ENCODE measurements at places on chromosomes 16 and 17.

DNA sequence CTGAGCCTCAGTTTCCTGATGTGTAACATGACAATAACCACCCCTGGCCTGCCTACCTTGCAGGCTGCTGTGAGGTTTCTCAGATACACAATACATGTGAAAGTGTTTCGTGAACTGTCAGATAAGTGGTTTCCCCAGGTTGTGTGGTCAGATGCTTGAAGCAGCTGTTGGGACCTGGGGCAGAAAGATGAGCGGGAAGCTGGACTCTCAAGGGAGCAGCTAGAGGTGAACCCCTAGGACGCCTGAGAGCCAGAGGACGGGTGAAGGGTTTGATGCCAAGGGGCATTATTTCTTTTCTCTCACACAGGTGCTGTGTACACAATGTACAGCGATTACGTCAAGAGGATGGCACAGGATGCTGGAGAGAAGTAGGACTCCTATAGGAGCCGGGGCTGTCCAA lies 2.3 kb downstream of the HIGD1B start:
- no peak for DNase-seq

DNA sequence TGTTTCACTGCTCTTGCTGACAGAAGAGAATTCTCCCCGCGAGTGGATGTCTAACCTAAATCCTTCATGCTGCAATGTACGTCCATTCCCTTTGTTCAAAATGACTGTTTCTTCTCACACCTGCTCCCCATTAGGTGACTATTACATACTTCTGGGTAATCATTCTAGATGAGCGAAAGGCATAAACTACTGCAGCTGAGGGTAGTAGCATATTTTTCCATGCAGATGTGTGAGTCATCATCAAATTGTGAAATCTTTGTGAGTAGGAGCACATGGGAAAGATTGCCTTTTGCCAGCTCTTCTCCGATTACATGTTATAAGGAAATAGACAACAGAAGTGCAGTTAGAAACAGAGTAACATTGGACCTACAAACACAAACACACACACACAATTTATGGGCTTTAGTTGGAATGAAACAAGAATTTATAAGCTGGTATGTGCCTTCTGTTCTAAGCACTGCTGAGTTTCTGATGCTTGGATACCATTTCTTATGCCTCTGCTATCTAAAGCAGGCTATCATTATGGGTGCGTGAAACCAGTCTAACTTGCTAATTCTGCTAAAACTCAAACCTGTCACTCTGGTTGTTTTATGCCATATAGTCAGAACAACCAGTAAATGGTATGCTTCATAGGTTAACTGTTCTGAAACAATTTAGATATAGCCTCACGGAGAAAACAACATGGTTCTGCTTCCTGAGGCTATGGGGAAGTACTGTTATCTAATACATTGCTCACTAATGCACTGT lies 346.9 kb upstream of the PSMD7 start:
- DNase-seq: no peak

GRCh38 chr16:4790261-4790660 lies 2.1 kb upstream of the SEPTIN12 start:
- no peak for DNase-seq

DNA sequence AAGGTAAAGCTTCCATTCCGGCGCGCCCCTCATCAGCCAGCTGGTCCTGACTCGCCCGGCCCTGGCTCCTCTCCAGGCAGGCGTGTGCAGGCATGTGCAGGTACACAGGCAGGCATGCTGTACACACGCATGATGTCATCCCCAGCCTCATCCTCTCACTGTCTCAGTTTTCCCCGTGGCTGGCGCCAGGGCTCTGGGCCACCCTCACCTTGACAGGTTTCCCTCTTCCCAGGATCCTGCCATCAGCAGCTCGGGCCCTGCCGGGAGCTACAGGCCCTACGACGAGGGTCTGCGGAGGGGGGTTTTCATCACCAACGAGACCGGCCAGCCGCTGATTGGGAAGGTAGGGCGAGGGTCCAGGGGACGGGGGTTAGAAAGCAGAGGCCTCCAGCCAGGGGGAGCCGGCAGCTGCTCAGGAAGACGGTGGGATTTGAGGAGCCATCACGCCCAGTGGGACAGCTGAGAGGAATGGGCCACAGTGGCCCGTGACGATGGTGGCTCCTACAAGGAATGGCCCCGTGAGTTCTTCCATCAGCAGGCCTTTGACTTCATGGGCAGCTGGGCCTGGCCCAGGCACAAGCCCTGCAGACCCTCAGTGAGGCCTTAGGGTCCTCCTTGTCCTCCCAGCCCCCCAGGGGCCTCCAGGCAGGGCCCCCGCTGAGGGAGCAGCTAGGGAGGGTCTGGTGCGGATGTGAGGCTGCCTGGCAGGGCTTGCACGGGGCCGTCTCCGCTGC lies 8.5 kb downstream of the GAA start:
- DNase-seq: no peak

GRCh38 chr16:17420816-17421215 lies 49.9 kb downstream of the XYLT1 start:
- no peak for DNase-seq

GRCh38 chr16:86367291-86368072 lies 142.8 kb upstream of the FOXF1 start:
- no peak for DNase-seq

DNA sequence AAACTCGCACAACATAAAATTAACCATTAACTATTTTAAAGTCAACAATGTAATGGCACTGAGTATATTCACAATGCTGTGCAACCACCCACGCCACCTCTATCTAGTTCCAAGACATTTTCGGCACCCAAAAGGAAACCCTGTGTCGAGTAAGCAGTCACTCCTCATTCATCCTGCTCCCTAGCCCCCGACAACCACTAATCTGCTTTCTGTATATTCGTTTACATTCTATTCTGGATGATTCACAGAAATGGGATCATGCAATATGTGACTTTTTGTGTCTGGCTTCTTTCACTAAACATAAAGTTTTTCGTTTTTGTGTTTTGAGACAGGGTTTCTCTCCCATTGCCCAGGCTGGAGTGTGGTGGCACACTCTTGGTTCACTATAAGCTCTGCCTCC lies 42.2 kb upstream of the HAPSTR1 start:
- DNase-seq: no peak

GRCh38 chr17:13074026-13074425 lies 56.2 kb upstream of the ELAC2 start:
- DNase-seq: no peak

DNA sequence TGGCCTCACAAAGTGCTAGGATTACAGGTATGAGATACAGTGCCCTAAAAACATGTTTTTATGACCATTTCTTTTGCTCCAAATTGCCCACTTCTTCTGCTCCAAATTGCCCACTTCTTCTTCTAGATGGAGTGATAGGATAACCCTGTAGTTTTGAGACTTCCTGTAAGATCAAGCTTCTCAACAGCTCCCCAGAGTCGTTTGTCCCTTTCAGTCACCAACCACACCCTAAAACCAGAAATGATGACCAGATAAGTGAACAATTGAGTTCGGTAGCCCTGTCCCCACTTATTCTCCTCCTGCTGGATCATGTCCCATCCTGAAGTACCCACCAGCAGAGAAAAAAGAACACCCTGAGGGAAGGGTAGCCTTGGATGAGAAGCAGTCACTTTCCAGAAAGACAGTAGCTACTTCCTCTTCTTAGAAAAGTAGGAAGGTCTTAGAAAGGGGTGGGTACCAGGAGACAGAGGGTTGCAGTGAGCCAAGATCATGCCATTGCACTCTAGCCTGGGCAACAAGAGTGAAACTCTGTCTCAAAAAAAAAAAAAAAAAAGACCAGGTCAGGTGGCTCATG lies 2.5 kb downstream of the ODAD4 start:
- DNase-seq: no peak

DNA sequence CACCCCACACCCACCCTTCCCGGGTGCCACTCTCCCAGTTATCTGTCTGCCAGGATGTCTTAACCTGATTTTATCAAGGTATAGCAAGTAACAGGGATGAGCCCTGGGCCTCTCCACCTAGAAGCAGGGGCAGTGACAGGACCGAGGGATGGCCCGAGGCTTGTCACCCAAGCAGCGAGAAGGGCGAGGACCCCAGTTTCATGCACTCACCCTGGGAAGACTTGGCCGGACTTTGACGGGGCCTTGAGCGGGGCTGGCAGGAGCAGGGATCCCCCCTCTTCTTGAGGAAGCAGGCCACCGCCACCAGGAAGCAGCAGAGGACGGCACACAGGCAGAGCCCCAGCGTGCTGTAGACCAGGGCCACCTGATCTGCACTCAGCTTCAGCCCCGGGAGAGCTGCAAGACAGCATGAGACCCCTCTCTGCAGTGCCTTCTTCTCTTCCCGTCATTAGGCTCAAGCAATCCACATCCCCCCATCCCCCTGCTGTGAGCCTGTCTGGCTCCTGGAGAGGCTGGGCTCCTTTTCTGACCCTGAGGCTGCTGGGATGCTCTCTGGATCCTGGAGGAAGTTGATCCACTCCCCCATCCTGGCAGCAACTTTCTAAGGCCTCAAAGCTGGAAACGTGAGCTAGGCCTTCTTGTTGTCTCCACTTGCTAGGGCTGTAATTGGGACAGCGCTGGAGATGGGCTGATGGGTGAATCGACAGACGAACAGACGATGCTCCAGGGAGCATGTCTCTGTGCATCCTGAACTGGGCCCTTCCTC lies 31.6 kb downstream of the TNFRSF13B start:
- DNase-seq: no peak

DNA sequence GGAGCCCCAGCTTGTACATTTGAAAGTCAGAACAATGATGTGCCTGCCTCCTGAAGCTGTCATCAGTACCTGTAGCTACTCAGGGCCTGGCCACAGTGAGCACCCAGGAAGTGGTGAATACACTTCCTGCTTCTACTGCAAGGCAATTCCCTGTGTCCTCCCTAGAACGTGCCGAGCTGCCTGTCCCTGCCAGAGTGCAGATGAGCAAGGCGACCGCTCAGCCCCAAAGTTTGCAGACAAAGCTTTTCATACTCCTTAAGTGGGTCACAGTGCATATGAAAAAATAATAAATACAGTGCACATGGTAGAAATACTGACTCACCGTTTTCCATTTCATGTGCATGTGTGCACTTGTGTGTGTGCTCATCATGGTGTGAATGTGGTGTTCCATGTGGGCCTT lies 77.3 kb downstream of the MPRIP start:
- DNase-seq: peak; percentile 76

DNA sequence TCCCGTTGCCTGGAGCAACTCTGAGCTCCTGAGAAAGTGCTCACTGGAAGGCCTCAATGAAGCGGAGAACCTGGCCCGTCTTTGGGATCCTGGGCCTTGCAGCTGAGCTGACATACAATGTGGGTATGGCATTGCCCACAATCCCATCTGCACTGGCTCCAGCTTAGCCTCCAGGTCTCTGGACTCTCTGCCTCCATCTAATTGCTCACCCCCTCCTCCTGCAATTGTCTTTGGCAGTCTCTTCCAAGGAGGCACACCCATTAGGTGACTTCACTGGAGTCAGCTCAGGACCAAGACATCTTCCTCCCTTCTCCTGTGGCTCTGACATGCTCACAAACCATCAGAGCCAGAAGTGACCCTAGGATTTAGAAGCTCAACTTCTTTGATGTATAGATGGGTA lies 1.5 kb downstream of the DLX4 start:
- no peak for DNase-seq

DNA sequence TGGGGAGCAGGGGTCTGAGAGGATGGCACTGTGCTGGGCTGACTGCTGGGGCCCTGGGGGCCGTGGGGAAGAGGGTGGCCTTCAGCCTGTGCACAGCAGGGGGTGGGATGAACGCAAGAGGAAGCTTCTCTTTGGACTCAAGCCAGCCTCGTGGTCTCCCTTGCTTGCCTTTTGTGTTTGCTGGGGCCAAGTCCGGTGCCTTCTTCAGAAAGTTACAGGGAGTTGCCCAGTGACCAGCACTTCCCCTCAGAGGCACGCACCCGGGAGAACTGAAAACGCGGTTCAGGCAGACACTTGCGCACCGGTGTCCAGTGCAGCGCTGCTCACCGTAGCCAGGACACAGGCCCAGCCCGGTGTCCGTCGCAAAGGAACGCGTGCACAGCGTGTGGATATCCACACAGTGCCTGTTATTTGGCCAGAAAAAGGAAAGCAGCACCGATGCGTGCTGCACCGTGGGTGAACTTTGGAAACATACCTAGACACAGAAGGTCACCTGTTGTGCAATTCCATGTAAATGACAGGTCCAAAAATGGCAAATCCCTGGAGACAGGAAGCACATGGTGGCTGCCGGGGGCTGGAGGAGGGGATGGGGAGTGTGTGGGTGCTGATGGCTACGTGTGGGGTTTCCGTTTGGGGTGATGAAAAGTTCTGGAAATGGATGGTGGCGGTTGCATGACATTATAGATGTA lies 29.4 kb upstream of the NUDT16L1 start:
- peak; percentile 22 for DNase-seq

DNA sequence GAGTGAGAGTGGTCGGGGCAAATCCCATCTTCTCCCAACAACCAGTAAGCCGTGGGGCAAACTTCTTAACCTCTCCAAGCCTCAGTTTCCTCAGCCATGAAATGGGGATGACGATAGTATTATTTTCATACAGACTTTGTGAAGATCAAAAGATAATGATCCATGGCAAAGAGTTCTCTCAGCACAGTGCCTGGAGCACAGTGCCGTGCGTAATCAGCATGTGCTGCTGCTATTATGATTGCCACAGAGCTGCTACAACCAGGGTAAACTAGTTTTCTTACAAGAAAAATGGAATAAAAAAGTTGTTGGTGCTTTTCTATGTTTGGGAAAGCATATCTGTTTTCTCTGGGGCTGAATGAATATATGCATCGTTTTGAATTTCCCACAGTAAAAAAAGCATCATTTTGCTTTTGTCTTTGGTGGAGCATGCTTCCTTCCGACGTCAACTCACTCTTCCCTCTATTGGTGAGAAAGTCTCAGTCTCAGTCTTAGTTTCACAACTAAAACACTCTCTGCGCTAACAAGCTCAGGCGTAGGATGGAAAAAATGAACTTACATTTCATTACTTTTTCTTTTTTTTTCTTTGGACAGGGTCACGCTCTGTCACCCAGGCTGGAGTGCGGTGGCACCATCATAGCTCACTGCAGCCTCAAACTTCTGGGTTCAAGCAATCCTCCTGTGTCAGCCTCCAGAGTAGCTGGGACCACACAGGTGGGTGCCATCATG lies 37.2 kb downstream of the CDK5R1 start:
- no peak for DNase-seq

GRCh38 chr17:45316434-45317110 lies at the start of gene MAP3K14:
MAP3K14 (minus strand) TSS chr17:45317020; CDS start chr17:45290745, 26,275 bp downstream.
- DNase-seq: peak; percentile 71

DNA sequence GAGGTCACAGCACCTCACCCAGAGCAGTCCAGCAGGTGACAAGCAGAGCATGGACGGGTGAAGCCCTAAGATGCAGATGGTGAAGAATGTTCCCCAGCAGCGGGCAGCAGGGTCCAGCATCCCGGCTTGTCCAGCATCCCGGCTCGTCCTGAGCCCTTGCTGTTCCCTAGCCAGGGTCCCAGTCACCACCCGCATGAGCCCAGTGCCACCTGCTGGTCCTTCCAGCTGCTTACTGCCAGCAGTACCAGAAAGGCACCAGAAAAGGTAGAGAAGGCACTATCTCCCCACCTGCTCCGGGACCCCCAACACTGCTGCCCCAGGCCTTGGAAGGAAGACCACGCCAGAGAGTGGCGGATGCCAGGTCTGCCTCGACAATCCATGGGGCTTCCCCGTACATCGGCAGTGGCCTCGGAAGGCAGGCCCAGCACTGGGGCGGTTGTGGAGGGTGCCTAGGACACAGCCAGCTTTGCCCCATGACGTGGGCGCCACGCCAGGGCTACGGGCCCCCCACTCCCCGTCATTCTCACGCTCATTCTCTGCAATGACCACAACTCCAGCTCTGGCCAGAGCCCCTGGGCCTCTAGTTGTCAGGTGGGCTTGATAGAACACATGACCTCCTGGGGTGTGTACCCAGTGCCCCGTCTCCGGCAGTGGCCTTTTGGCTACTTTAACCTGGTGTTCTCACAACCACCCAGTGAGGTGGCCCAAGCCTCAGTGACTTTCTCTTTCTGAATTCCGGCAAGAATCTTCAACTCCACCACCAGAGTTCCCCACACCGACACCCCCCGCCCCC lies 1.4 kb downstream of the CENPX start:
- peak; percentile 75 for DNase-seq

- peak; percentile 87 for DNase-seq
Measured at GRCh38 chr17:1486802-1487695, 5.4 kb downstream of the MYO1C start.

All from CD4-positive, alpha-beta T cell treated with Interleukin-6 for 4 hours (primary cell).